ENCODE measurements at places on chromosomes 1 and 21.

- no peak for DNase-seq
These were observed 4.7 kb upstream of the NDUFS5 start for GRCh38 chr1:39021426-39021825.

- no peak for DNase-seq
These were observed 89.2 kb downstream of the SLC35F3 start for GRCh38 chr1:233993651-233994050.

- no peak for DNase-seq
These were observed 14.8 kb downstream of the HSPG2 start for GRCh38 chr1:21922090-21923013.

DNA sequence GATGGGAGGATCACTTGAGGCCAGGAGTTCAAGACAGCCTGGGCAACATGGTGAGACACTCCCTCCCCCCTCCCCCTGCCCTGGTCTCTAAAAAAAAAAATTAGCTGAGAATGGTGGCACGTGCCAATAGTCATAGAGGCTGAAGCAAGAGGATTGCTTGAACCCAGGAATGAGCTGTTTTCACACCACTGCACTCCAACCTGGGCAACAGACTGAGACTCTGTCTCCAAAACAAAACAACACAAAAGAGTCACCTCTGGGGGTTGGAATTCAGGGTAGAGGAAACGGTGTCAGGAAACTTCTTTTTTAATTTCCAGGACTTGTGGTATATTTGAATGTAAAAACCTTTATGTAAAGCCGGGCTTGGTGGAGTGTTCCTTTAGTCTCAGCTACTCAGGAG lies 43.2 kb downstream of the RHOU start:
- no peak for DNase-seq

- DNase-seq = no peak
These were observed 10.8 kb upstream of the LSM10 start for GRCh38 chr1:36408479-36408878.
